ENCODE measurements at places on chromosomes 5 and 9.

GRCh38 chr9:32069169-32069813 lies 315.2 kb upstream of the ACO1 start:
- DNase-seq: no peak

DNA sequence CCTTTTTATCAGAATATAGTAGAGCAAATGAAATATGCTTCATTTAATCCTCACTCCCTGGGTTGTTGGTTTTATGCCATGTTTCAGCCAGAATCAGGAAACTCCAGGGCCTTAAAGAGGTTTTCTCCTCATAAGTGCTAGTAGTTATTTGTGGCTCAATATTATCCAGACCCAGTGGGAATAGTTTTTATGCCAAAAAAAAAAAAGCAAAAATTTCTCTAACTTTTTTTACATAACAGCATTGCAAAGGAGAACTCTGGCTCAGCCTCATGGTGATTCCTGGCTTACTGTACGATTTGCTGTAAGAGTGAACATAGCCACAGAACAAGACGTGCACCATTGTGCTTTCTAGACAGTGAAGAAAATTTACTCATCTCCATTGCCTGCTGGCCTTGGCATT lies 232.5 kb downstream of the PJA2 start:
- DNase-seq: no peak

DNA sequence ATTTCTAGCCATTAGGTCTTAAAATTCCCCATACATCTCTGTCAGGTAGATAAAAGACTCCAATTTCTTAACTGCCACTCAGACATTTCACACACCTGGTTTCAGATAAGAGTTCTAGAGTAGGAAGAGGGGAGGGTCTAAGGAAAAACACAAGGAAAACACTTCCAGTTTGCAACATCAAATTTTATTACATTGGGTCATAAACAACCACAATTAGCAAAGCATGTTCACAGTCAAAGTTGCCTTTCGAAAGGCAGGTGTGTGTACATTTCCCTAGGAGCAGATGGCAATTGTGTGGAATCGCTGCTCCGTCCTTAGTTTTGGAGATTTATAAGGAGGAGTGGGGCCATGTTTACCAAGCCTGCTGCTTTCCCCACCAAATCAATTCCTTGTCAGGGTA lies 120.8 kb downstream of the DMRT2 start:
- DNase-seq: no peak

DNA sequence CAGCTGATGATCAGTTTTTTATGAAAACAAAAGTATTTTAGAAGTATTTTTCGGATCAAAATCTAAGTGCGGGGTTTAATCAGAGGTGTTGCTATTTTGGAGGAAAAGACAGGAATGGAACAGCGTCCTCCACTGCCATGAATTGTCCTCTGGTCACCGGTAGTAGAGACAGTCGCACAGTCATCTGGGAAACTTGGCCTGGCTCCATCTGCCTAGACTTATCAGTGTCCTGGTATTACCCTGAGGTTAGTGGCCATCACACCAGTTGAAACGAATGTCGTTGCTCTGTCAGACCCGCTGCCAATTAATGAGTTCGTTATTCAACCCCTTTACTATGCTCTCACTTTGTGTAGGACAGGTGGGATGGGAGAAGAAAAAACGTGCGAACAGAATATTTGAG lies 8.2 kb downstream of the TLX3 start:
- DNase-seq: no peak

- DNase-seq: no peak
These were observed 288.3 kb upstream of the NR4A3 start for GRCh38 chr9:99533421-99533820.

DNA sequence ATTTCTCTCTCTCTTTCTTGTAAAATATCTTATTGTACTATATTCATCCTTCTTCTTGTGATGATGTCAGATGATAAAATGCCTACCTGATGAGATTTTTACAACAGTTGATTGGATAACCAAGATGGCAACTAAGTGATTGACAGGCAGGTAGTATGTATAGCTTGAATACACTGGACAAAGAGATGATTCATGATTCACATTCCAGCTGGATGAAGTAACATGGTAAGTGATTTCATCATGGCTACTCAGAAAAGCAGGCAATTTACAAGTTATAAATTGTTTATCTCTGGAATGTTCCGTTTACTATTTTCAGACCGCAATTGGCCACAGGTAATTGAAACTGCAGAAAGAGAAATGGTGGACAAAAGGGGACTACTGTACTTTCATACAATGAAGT lies 1471.7 kb upstream of the C9orf72 start:
- DNase-seq: no peak

GRCh38 chr9:111195766-111196165 lies 134.3 kb downstream of the OR2K2 start:
- DNase-seq: no peak

DNA sequence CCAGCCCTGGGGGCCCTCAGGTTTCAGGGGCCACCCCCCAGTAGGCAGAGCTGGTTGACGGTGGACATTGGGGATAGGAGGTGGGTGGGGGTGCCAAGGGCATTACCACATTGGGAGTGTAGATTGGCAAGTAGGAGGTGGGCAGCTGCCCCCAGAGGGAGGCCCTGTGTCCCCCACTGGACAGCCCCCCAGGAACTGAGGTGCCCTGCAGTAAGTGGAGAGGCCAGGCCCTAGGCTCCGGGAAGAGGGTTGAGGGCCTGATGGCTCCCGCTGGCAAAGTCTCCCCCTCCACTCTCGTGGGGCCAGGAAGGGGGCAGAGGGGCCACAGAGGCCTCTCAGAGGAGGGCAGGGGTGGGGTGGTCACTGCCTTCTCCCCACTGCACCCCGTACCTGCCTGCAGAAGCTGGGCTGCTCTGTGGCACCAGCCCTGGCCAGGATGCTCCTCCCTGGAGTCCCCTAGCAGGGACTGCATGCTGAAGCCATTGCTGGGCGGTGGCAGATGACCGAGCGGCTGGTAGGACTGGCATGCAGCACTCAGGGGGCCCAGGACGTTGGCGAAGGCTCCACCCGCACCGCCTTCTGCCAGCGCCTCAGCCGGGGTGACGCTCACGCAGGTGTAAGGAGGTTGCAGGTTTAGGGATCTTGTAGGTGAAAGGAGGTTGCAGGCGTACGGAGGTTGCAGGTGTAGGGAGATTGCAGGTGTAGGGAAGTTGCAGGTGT lies 89.6 kb upstream of the CACNA1B start:
- peak; percentile 71 for DNase-seq

DNA sequence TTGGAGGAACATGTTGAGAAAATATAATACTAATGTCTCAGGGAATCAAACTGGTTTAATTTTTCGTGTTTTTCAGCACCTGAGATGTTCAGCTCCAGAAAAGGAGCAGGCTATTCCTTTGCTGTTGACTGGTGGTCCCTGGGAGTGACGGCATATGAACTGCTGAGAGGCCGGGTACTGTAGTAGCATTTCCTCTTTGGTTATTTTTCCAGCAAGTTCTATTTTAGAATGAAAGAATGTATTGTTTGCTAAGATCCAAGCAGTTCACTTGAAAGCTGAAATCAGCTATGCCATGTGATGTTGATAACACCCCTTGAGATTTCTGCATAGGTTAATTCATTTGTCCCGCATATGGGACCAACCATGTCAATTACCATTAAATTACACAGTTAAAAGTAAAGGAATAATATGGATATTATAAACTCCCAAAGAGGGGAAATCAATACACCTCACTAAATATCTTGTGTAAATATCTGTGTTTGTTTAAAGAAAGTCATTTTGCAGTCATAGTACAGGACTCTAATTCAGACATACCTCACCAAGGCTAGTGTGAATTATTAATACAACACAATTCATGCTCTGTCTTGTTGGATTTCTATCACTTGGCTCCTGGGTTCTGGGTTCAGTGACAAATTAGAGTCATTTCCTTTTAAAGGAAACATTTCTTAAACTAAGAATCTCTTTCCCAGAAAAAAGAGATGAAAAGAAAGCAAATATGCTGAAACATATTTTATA lies 126.8 kb downstream of the STK32A start:
- DNase-seq: no peak
